ENCODE measurements at places on chromosomes 1 and 21.

DNA sequence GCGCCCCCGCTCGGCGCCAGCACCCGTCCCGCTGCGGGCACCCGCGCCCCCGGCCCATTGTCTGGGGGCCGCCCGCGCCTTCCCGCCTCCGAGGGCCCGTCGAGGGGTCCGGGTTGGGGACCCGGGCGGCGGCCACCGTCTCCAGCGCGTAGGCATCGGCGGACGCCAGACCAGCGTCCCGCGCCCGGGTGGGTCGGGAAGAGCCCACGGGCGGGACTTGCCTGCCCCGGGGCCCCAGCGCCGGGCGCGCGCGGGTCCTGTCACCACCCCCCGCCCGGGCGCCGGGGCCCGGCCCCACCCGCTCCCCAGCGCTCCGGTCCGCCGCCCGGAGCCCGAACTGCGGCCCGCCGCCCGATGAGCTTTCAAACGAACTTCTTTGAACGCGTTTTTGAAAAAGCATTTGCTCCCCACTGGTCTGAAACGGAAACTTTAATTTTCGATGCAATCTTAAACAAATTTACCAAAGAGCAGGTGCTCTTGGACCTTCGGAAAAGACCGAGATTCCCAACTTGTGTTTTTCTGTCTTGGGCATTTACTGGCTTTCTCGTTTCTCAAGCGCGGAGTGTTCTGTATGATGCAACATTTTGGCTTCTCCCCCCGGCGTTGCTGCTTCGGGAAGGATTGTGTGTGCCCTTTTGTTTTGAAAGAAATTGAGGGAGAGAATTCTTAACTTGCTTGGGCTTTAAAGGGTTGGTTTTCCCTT lies 615 bp downstream of the CLIC4 start:
- DNase-seq = peak; percentile 94

GRCh38 chr1:36728846-36729245 lies 246.1 kb upstream of the CSF3R start:
- peak; percentile 68 for DNase-seq

DNA sequence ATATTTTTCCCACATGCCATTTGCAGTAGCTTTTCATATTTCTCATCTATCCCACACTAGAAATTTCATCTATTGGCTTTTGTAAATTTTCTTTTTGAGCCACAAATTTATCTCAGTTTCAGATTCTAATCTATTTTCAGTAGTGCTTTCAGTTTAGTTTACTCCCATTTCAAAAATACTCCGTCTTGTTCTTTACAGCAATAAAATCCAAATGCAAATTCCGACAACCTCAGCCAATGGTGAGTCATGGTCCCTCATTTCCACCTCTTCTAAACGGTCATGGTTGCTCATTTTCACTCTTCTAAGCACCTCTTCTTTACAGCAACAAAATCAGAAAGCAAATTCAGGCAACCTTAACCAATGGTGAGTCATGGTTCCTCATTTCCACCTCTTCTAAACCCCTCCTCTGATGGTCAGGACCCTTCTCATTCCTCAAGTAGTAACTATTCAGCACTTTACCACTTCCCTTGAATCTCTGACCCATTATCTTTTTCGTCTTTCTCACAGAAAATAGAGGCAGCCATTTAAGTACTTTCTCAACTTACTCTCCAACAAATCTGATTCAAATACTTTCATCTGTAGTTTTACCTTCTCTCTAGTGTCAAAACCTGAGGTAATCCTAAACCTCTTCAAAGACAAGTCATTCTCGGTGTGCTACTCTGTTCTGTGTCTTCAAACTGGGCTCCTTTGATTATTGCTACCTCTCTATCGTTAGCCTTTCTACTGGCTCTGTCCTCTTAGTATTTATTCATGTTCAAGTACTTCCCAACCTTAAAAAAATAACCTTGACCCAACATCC lies 34.4 kb downstream of the C21orf91 start:
- DNase-seq = no peak

DNA sequence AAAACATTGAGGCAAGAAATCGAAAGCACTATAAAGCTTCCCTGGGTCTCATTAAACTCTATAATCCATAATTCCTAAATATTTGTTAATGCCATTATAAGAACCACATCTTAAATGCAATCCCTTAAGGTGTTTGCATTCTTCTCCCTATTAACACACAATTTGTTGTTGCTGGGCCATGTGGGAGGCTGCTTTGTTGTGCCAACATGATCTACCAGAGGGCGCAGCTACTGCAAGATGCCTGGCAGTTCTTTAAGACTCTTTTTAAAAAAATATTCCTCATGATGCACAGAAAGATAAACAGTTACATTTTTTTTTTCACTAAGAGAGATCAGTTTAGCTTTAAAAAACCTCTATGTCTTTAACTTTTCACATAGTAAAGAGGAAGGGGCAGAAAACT lies 39.0 kb upstream of the BCAS2 start:
- no peak for DNase-seq

DNA sequence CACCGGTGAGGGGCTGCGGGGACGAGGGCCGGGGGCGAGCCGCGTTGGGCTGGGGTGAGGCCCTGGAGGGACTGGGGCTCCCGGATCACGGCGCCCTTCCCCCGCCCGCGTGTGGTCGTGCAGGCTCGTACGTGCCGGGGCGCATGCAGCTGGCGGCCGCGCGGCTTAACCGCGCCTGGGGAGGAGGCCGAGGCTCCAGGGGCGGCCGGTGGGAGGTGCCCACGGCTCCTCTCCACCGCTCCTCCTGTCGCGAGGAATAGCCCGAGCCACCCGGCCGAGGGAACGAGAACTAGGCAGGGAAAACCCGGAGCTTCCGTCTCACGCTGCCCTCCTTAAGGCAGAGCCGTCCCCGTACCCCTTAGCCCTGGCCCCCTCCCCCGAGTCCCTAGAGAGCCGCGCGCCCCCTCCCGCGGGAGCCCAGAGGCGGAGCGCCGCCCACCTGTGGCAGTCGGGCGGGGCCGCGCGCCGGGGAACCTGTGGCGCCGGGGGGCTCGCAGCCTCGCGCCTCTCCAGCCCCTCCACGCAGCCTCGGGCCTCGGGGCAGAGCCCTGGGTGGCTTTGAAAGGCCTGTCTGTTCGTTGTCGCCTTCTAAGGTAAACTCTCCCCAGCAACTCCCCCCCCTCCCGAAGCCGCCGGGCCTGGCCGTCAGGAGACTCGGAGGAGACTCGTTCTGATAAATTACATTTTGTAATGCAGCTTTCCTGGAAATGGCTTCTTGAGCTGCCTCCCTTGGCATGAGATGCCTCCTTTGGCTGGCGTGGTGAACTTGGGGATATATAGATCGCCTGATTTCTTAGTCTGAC lies 746 bp downstream of the AK4 start:
- no peak for DNase-seq

GRCh38 chr1:24281591-24281990 lies 37.6 kb upstream of the GRHL3 start:
- no peak for DNase-seq

DNA sequence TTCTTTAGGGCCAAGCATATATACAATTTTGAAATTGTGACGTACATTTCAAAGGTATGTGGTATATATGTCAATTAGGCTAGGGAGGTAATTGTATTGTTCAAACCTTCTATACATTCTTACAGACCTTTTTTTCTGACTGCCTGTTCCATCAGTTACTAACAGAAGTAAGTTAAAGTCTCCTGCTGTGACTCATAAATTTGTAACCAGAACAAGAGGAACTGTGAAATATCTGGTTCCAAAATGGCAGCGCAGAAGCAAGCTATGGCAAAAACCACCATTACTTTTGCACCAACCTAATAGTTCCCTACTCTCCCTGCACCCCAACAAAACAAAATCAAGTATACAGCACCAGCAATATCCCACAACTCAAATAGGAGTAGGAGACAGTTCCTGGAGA lies 93.6 kb downstream of the ENAH start:
- no peak for DNase-seq

- no peak for DNase-seq
Observed at GRCh38 chr1:44501047-44501890, 96.2 kb downstream of the RNF220 start.

GRCh38 chr21:44509539-44509938 lies 30.5 kb downstream of the KRTAP10-1 start:
- DNase-seq = peak; percentile 28

DNA sequence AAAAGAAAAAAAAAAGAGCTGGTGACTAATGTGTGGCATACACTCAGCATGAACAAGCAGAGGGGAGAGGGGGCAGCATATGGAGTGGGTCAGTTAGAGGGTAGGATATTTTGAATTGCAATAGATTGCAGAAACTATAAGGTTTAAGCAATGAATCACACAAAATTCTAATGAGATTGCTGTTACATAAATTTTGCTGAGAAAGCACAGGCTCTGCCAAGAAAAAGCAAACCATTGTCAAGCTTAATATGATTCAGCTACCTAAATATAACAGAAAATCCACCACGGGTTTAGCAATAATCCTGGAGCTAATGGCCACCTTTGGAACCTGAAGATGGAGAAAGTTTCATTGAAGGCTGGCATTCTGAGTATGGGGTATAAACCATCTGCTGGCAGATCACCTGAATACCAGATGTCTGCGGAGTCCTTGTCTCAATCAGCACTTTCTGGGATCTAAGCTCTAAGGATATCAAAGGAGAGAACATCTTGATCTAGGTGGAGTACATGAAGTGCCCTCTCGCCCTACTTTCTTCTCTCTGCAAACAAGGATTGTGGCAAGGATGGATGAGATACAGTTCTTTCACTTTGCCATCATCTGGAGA lies 30.3 kb upstream of the ANGPTL7 start:
- DNase-seq = no peak
